ENCODE measurements at places on chromosomes 5 and 9.

DNA sequence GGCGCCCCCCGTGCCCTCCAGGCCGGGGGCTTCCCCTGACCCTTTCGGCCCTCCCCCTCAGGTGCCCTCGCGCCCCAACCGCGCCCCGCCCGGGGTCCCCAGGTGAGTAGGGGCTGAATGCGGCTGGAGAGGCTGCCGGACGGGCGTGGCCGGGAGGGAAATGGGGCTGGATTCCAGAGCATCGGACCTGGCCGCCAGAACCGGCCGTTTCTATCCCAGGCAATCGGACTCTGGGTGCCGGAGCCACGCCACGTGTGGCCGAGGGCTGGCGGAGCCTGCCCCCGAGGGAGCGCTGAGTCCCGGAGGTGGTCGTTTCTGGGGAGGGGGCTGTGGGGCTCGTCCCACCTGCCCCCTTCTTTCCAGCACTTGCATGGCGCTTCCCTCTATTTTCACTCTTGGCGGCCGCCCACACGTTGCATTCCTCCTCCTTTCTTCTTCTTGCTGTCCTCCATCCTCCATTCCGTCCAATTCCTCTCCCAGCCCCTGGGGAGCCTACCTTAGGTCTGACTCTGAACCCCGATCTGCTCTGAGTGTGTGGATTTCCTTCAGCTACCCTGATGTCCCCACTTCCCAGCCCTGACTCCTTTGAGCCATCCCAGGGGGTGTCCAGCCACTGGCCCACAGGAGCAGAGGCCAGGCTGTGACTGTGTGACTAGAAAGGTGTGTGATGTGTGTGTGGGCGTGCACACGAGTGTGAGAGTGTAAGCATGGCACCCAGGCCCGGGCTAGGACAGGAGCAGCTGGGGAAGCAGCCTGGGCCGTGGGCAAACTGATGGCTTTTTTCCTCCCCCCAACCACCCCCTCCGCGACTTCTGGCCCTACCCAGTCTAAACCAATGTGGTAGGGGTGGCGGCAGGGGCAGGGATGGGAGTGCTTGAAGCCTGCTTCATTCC, 24.7 kb downstream of the GOLGA2 start:
- no peak for DNase-seq

DNA sequence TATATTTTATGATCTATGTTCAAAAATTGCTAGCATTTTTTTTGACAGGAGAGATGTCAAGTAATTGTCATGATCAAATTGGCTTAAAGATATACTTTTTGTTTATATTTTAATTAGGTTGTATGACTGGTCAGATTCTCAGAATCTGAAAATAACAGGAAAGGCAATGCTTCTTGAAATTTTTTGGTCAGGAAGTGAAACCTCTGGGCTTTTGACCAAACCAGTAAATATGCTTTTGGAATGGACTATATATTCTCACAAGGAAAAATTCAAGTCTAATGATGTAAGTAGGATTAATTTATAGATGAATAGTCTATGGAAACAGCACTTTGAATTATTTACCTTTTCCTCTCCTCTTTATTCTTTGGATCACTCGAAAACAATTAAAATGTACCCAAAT, 52.3 kb downstream of the SLF1 start:
- DNase-seq, result no peak

DNA sequence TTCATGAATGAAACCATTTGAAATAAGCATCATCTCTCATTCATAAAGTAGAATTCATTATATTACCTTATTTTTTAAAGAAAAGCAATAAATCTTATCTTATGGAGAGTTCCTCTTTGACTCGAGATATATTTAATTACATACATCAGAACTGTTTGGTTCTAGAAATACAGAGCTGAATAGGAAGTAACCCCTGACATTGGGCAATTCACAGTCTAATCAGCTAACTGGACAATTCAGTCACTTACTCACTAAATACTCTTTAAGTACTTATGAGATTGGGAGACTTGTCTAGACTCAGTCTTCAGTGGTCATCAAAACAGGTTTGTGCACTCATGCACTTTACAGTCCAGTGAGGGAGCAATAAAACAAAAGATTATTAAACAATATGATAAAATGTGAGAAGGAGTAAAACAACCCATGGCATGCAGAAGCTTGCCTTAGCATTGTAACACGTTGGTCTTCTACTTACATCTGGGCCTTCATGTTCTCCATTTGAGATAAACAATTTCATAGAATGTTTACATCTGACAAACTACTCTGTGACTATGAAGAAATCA, 11.5 kb upstream of the FBXO38 start:
- DNase-seq, result no peak

GRCh38 chr5:53969176-53969730, 341.1 kb downstream of the ARL15 start:
- DNase-seq, result no peak

DNA sequence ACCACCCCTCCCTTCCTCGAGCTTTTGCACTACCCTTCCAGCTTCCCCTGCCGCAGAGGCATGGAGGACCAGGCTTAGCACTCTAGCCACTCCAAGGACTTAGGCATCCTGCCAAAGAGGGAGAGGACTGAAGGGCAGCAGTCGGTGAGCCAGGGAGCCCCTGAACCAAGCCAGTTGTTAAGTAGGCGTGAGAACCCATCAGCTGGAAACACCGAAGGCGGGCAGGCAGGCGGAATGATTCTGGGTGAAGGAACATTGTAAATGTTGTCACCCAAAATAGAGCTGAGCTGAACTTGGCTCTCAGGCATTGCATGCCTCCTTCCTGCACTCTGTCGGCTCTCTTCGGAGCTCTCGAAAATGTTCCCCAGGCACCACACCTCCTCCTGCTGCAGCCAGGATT, 42.8 kb downstream of the NRG2 start:
- no peak for DNase-seq

- DNase-seq, result no peak
Measured at GRCh38 chr5:157519579-157520253, 55.9 kb downstream of the ADAM19 start.

DNA sequence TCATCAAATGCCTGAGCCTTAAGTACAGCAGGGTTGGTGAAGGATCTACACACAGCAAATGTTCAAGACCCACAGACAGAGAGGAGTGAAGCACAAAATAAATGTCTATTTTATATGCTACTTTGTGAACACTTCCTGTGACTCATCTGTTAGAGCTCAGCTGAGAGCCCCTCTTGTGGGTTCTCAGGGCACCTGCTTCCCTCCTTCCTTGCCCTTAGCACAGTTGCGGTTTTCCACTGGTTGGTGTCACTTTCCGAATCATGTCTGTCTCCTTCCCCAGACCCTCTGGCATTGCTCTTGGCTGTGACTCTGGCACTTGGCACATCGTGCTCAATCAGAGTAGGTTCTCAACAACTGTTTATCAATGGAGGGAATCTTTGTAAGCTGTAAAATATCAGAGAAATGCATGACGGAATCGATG, 128.5 kb upstream of the STC2 start:
- DNase-seq, result no peak

GRCh38 chr5:157563373-157563928, 12.1 kb downstream of the ADAM19 start:
- no peak for DNase-seq

DNA sequence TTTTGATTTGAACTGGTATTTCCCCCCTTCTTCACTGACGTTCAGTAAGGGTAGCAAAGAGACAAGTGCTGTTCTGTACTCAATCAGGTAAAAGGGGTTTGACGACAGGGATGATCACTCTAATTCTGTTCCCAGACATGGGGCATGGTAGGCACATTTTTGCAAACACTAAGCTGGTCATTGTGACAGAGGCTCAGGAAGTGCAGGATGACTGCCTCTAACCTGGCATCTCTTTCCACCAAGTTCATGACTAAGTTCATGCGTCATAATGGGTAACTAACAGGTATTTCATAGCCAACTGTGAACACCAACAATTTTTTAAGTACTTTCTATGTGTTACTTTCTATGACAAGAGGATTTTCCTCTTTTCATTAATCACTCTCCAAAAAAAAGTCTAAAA, 166.5 kb downstream of the MAPKAP1 start:
- no peak for DNase-seq

DNA sequence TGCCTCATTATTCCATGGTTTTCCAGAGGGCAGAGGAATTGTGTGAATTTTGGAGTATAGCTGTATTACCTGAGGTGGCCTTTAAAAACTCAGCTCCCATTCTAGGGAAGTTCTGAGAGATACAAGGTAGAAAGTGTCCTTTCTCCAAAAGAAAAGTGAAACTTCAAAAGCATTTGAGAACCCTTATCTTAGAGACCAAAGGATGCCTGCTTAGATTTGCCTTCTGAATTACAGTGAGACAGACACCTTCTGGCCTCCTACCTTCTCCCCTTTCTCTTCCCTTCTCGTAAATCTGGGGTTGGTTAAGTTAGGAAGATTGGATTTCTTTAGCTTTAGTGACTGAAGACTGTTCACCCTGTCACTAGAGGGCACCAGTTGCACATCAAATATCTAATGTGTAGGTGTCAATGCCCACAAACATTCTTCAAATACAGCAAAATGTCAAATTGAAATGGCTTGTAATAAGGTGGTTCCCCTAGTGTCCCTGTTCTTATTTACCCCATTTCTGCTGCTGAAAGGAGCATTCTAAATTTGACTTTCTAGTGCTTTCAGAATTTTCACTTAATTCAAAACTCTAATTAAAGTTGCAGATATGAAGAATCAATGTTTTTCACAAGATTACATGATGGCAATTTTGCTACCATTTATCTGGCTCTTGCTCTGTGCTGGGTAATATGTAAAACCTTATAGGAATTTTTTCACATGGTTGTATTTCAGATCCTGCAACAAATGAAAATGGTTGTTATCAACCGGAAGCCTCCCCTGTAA, 46.7 kb downstream of the PRRC1 start:
- peak; percentile 4 for DNase-seq

DNA sequence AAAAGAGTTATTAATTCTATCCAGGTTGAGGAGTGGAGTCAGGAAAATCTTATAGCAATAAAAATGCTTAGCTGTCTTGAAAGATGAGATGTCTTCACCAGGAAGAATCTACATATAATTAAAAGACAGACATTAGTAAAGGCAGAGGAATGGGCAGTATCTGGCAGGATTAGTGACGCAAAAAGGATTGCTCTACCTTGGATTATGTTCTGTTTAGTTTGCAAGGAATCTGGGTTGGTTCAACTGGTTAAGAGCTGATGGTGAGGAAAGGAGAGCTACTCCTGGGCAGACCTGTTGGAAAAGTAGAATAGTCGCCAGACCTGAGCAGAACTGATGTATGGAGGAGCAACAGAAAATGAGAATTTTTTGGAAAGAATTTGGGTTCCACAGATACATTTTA, 318.5 kb downstream of the ADGRV1 start:
- DNase-seq, result no peak

- DNase-seq, result no peak
Measured at GRCh38 chr5:154228696-154229095, 38.2 kb downstream of the GALNT10 start.

- peak; percentile 49 for DNase-seq
Measured at GRCh38 chr5:95842854-95843544, 20.5 kb upstream of the GLRX start.

- DNase-seq, result no peak
Measured at GRCh38 chr5:135487037-135487395, 34.9 kb upstream of the TIFAB start.

- DNase-seq, result no peak
Measured at GRCh38 chr9:130543368-130543767, 36.0 kb upstream of the FUBP3 start.
